Activated T-cell treated with anti-CD3 and anti-CD28 coated beads for 1 hour (primary cell): ENCODE measurements at places on chromosomes 13 and 19.
A peak's percentile ranks its signal among the peaks of the same experiment; 100 is the strongest.

GRCh38 chr19:4660181-4660791 is 9.9 kb downstream of the MYDGF start:
- no peak for DNase-seq

- no peak for DNase-seq
Measured at GRCh38 chr13:110006304-110006703, 219.9 kb upstream of the IRS2 start.

- no peak for DNase-seq
Measured at GRCh38 chr19:39167461-39168257, 29.1 kb upstream of the NCCRP1 start.

DNA sequence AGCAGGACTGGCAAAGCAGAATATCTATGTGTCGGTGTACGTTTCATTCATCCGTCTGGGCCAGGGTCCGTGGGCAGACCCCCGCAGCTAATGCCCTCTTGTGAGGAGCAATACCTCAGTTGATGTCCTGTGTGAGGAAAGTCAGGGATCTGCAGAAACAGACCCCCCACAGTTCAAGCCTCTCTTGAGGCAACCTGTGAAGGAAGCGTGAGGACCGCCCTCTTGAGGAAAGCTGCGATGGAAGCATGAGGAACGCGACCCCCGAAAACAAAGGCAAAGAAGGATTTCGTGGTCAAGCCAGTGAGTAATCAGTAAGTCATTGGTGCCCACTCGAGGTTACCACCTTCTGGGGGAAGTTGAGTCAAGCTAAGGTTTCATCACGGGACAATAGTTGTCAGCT is 20.9 kb upstream of the ZNF83 start:
- DNase-seq: no peak

- DNase-seq: no peak
Measured at GRCh38 chr19:38252941-38253691, 3.1 kb downstream of the PPP1R14A start.

GRCh38 chr13:25819856-25820530 is 231.8 kb downstream of the SHISA2 start:
- no peak for DNase-seq

DNA sequence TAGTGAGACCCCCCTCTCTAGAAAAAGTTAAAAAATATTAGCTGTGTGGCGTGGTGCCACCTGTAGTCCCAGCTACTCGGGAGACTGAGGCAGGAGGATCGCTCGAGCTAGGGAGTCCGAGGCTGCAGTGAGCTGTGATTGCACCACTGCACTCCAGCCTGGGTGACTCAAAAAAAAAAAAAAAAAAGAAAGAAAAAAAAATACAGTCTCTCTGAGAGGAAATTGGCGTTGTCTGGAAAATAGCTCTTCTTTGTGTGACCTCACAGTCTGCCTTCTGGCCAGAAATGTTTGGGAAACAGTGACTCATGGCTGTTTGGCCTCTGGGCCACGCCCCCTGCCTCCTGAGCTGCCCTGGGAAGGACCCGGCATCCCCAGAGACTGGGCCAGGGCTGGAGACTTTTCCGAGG is 10.7 kb downstream of the MARCHF2 start:
- no peak for DNase-seq

DNA sequence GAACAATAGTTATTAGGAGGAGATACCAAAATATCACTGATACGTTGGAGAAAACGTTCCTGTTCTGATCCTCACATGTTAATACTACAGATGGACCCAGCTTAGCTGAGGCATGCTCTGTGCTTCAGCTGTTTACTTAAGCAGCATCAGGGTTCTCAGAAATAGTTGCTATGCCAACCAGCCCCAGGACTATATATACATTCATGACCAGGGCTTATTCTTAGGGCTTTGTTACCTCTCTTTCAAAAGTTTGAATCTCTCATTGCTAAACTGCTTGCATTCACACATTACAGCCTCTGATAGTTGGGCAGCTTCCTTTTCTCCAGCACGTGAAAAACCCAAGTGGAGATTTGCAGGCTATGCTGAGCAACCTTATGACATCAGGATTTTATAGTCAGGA is 800.4 kb downstream of the DIAPH3 start:
- DNase-seq: no peak

DNA sequence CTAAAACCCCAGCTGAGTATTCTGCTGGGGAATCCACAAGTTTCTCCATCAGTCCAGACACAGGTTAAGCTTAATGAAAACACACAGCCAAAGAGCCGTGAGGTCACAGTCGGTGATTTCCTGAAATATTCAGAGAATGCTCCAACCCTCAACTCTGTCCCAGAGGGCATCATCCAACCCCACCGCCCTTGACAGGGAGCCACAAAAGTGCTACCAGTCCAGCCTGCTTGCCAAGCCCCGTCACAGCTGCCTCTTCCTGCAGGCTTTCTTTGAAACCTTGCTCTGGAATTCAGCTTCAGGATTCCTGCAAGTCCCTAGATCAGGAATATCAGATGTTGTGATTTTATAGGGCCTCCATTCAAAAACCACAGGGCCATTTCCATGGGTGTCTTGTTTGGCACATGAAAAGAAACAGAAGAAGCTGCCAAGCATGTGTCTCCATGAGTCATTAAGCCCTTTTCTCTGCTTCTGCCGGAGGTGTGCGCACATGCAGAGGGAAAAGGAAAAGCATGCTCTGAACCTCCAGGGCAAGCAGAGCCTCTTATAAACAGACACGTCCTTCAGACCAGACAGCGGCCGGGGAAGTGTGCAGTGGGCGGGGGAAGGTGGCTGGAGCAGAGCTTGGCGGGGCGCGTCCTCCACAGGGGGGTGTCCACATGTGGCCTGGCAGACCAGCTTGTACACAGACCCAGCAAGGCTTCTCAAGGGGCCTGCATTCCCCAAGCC is 164.7 kb downstream of the KATNAL1 start:
- no peak for DNase-seq

- DNase-seq: peak; percentile 71
Measured at GRCh38 chr19:17784201-17785008, 10.5 kb upstream of the B3GNT3 start.

DNA sequence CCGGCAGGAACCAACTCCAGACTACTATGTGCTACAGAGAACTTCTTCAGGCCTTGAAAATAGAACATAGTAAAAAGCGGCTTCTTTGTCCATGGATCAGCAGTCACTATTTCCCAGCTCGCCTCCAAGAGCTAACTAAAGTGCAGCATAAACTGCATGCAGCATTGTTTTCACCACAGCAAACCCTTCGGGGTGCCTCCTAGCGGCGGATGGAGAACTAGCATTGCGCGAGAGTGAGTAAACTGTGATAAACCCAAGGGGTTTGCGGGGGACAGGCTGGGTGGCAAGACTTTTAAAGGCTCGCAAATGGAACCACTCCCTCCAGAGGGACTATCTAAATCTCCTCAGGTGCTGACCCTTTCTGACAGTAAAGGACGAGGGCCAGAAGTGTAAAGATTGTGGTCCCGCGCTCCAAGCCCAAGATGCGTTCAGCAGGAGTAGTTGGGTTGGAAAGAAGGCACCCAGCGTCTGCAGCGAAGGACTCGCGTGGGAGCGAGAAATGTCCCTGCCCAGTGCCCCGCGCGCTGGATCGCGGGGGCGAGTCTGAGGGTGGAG is 21.5 kb upstream of the SGCG start:
- no peak for DNase-seq

- no peak for DNase-seq
Measured at GRCh38 chr13:48514793-48515192, 18.1 kb downstream of the RCBTB2 start.

DNA sequence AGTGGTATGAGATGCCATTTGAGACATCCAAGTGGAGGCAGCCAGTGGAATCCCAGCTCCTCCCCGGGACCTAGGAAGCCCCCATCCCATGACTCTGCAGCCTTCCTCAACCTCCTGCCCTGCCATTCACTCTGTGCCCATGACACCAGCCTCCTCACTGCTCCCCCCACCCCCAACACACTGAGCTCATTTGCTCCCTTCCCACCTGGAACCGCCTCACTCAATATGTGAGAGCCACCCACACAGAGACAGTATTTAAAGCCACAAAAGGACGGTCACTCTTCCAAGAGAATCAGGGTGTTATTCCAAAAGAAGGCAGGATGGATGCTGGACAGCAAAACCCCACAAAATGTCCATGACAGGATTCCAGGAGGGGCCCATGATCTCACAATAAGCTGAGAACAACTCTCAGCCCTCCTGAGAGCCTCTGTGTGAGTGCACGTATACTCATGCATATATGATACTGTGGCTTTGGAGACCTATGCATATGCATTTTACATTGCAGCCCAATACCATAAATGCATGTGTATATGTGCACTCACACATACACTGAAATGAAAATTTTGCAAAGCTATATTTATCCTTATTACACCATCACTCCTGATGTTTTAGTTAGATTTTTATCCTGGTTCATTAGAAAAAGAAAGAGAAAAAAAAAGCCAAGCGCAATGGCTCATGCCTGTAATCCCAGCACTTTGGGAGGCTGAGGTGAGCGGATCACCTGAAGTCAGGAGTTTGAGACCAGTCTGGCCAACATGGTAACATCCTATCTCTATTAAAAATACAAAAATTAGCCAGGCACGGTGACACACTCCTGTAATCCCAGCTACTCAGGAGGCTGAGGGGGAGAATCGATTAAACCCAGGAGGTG is 10.8 kb upstream of the RANBP3 start:
- no peak for DNase-seq

GRCh38 chr13:93118081-93118615 is 108.5 kb upstream of the GPC6 start:
- no peak for DNase-seq

- DNase-seq: no peak
Measured at GRCh38 chr19:275000-275399, 16.2 kb downstream of the PLPP2 start.

DNA sequence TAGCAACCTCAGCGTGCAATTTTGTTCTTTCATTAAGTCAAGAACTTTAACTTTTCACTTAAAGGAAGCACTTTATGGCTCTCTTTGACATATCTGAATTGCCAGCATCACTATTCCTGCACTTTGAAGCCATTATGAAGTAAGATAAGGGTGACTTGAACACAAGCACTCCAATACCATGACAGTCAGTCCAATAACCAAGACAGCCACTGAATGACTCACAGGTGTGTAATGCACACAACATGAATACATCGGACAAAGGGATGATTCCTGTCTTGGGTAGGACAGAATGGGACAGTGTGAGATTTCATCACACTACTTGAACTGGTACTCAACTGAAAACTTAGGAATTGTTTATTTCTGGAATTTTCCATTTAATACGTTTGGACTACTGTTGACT is 233.7 kb upstream of the IPO5 start:
- DNase-seq: no peak

- no peak for DNase-seq
Measured at GRCh38 chr13:92781965-92782690, 444.5 kb upstream of the GPC6 start.

DNA sequence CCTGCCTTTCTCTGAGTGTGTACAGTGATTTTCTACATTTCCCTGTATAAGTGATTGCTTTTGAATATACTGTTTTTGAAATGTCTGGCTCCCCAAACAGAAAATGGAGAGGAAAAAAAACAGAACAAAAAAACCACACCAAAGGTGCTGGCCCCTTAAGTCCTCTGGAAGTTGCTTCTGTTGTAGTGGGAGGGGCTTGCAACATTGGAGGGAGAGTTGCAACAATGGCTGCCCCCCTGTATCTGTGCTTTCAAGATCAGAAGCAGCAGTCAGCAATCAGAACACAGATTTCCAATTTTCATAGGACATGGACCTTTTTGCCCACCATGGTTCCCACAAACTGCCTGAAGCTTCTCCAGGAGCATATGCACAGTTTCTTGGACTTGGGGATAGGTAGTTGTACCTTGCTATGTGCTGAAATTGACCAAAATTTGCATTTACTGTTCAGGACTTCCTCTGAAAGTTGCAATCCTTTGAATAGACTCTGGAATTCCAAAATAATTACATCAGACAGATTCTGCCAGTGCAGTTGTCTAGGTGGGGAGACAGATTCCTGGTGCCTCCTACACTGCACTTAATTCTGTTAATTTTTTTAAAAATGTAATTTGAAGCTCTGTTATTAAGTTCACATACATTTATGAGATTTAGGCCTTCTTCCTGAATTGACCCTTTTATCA is 13.8 kb downstream of the BIVM start:
- no peak for DNase-seq

DNA sequence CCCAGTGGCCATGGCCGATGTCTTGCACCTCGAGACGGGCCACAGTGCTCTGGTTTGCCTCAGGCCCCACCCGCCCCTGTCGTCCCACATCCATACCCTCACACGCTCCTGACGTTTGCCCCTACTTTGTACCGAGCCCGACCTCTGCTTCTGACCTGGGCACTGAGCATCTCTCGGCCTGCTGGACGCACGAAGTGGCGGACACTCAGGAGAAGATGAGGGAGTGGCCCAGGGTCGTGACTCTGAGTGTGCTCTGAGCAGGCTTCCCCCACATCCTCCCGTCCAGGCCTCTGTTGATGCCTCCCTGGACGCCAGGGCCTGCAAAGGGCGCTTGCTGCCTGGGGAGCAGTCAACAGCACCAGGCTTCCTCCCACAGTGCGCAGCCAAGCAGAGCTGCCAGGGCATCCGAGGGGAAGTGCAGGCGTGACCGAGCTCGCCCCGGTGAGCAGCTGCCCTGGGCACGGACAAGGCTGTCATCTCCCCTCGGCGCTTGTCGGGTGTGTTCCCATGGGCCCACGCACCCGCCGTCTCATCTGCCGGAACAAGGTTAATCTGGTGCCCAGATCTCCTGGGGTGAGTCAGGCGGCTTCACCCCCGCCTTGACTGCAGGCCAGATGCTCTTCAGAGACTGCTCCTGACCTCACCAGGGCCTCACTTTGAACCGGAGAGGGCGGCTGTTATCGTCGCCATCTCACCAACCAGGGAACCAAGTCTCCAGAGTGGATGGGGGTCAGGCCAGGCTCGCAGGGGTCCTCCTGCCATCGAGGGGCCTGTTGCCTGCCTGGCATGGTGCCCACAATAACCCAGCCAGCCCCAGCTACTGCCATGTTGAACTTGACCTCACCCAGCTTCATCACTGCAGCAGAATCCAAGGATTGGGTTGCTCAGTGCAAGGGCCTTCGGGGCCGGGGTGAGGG is 27.2 kb downstream of the COMP start:
- DNase-seq: no peak
